ENCODE measurements at places on chromosomes 4 and X.
A peak's percentile ranks its signal among the peaks of the same experiment; 100 is the strongest.

DNA sequence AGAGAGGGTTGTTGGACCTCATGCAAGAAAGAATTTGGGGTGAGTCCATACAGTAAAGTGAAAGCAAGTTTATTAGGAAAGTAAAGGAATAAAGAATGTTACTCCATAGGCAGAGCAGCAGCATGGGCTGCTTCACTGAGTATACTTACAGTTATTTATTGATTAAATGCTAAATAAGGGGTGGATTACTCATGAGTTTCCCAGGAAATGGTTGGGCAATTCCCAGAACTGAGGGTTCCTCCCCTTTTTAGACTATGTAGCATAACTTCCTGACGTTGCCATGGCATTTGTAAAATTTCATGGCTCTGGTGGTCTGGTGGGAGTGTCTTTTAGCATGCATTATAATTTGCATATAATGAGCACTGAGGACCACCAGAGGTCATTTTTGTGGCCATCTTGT is 16.7 kb downstream of the PPP4R3C start:
- no peak for DNase-seq

GRCh38 chr4:4856071-4857000 is 3.1 kb upstream of the MSX1 start:
- no peak for DNase-seq

DNA sequence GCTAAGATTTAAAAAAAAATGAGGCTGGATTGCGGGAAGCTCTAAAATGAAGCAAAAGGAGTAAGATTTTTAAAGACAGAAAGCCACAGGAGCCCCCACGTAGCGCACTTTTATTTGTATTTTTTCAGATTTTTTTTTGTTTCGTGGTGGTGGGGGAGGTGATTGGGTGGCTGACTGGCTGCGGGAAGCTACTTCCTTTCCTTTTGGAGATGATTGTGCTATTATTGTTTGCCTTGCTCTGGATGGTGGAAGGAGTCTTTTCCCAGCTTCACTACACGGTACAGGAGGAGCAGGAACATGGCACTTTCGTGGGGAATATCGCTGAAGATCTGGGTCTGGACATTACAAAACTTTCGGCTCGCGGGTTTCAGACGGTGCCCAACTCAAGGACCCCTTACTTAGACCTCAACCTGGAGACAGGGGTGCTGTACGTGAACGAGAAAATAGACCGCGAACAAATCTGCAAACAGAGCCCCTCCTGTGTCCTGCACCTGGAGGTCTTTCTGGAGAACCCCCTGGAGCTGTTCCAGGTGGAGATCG is 908 bp downstream of the PCDH10 start:
- no peak for DNase-seq

- DNase-seq = no peak
These were observed 69.8 kb downstream of the RBM47 start for GRCh38 chr4:40559585-40560465.

- DNase-seq = no peak
These were observed 22.3 kb upstream of the TMEM150C start for GRCh38 chr4:82583897-82584587.

DNA sequence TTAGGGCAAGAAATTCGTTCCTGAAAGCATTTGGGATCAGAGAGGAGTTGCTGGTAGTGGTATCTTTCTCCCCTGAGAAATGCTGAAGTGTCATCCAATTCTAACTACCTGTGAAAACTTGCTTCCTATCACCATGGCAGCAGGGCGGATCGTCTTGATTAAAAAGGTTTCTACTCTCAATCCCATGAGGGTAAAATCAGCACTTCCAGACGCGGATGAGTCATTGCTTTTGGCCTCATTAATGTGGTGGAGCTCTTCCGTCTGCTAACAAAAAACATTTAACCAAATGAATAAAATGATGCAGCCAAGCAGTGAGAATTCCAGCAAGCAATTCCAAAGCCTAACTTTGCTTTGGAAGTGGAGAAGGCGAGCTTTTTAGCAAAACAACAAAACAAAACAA is 325.6 kb downstream of the CAMK2D start:
- DNase-seq = peak; percentile 4

DNA sequence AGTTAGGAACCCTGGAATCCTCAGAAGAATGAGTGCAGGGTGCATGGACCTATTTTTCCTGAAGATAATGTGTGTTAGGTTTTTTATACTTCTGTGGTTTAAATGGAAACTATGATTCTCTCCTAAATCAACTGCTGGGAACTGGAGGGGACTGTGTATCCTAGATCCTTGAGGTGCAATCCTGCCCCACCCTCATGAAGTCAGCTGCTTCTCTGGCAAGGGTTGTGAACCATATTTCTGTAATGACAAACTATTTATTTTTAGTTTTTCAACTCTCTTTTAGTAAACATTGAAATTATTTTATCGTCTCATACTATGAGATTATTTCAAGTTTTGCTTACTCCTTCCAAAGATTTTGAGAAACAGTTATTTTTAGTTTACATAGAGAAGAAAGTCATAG is 25.8 kb upstream of the VEGFC start:
- no peak for DNase-seq

DNA sequence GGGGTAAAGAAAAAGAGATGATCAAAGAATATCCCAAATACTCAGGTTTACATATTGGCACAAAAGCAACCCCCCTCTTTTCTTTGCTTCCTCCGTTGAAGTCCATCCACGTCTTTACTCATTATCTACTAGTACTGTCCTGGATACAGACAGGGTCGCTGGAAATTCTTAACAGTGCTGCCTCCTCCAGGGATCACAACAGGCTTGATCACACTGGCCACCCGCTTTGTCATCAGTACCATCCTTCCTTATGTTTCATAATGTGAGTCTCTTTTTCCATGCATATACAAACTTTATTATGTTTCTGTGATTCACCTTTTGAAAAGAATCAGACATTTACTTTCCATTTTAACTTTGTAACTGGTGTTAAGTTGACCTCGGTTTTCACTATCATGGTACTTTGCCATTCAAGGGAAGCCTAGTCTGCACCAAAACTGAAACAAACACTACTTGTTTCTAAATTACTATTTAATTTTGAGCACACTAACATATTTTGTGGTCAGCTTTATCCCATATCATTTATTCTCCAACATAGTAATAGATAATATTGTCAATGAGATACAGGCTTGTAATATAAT is 387.5 kb upstream of the PPP1R2C start:
- no peak for DNase-seq

DNA sequence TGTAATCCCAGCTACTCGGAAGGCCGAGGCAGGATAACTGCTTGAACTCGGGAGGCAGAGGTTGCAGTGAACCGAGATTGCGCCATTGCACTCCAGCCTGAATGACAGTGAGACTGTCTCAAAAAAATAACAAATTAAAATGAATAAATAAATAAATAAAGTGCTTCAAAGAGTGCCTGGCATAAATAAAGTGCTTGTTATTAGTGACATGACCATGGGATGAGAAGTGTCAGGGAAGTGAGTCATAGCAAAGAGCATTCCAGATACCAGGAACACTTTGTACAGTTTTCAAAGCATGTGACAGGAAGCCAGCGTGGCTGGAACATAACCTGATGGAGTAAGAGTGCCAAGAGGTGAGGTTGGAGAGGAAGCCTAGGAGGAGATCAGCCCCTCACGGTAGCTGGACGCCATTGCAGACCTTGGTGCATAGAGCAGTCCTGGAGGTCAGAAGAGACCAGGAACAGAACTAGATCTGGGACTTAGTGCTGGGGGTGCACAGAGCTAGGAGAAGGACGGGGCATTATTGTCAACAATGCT is 6.0 kb upstream of the WDR13 start:
- no peak for DNase-seq

GRCh38 chrX:135389243-135389642 is 32.5 kb upstream of the SMIM10L2A start:
- no peak for DNase-seq

- DNase-seq = peak; percentile 39
These were observed 171.0 kb upstream of the PPP1R2C start for GRCh38 chrX:42948723-42949657.

DNA sequence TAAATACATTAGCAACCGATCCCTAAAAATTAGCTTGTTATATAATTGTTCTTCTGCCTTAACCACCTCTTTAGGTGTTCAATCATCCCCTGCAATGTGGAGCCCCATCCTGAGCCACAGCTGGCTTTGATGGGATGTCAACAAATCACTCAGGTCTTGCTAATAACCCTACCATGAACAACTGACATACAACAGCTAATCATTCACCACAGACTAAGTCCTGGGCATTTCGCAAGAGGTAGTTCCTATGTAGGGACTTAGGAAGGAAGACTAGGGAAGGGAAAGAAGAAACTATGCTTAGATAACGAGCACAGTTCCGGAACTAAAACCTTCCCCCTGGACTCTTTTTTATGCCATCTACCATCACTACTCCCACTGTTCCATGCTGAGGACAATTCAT is 63.6 kb upstream of the PTCHD1 start:
- DNase-seq = no peak

GRCh38 chrX:132001127-132001526 is 22.0 kb upstream of the STK26 start:
- DNase-seq = peak; percentile 26

GRCh38 chrX:111123606-111124179 is 27.7 kb downstream of the PAK3 start:
- DNase-seq = no peak

- DNase-seq = no peak
These were observed 247.2 kb downstream of the HNRNPD start for GRCh38 chr4:82126512-82127040.

GRCh38 chr4:55055529-55055928 is 69.9 kb downstream of the KDR start:
- DNase-seq = no peak

DNA sequence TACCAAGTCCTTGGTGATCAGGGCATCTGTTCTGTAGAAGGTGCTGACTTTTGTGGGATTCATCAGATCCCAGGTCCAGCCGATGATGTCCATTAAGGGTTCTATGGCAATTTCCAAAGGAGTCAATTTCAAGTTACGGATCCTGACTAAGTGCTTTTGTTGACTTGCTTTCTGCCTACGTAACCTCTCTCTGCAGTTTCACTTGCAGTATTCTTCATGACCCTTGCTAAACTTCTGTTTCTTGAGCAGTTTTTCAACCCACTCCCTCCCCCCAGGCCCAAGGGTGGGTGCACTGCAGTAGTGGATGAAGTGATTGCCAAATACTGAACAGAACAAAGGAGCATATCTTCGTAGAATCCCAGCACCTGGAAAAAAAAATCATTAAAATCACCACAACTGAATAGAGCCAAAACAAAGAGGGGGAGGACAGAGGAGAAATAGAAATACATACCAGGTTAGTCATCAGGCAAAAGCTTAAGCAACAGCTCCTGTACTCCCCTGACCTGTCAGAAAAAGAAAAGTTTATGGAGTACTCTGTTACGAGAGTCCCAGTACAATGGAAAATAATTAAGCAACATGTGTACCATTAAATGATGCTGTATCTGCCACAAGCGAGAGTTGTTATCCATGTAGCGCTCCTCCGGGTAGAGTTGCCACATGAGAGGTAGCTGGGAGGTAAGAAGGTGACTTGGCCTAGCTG is 5.8 kb downstream of the CMC4 start:
- no peak for DNase-seq

GRCh38 chrX:132958091-132958703 is at the start of gene HS6ST2:
Gene HS6ST2, minus strand, starts transcription at chrX:132958629.
- no peak for DNase-seq

DNA sequence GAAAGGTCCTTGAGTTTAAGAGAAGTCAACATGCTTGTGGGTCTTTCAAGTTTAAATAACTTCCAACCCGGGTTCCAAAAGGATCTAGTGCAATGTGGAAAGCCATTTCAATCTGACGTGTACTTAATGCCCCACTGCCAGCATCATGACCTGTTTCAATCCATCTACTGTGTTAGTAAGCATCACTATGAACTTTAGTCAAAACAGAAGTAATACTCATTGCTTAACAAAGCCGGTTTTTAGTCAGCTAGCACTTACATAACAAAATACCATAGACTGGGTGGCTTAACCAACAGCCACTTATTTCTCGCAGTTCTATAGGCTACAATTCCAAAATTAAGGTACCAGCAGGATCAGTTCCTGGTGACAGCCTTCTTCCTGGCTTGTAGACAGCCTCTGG is 677.5 kb downstream of the DMD start:
- DNase-seq = no peak

DNA sequence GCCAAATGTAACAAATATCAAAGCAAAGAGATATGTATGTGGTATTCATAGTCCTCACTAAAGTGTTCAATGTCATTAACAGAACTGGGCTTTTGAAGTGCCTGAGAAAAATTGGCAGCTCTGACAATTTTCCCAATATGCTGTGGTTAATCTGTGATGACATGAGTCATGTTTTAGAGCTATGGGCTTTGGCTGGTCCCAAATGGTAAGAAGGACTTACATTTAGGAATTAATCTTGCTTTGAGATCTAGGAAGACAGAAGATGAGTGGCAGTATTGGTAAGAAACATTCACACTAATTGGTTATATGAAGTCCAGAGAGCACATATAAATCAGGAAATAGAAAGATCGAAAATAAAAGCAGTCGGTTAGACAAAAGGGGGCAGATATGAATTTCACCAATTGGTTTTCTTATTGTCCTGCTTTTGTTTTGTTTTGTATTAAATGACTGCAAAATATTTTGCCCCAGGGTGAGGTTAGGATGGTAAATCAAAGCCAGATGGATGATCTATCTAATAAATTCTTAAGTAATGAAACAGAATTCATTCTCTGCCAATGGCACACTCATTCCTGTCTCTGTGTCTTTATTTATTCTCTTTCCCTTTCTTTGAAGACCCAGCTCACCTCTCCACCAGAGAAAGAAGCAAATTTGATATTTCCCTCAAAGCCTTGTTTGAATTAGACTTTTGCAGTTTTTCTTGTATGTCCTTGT is 993.1 kb downstream of the RPA4 start:
- DNase-seq = no peak

DNA sequence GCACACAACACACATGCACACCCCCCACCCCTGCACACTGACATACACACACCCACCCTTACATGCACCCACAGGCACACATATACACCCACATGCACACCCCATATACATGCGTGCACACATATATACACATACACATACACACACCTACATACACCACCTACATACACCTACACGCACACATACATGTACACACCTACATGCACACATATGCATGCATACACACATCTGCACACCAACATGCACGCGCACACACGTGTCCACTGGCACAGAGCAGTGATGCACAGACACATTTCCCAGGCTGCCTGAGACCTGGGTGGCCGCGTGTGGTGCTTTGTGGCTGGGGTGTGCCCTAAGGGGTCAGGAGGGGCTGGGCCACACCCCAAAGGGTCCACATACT is 31.7 kb downstream of the FGFRL1 start:
- DNase-seq = no peak

- no peak for DNase-seq
These were observed 34.9 kb upstream of the ANXA10 start for GRCh38 chr4:168057412-168057811.

GRCh38 chr4:10098780-10099160 is 17.8 kb downstream of the WDR1 start:
- peak; percentile 35 for DNase-seq

DNA sequence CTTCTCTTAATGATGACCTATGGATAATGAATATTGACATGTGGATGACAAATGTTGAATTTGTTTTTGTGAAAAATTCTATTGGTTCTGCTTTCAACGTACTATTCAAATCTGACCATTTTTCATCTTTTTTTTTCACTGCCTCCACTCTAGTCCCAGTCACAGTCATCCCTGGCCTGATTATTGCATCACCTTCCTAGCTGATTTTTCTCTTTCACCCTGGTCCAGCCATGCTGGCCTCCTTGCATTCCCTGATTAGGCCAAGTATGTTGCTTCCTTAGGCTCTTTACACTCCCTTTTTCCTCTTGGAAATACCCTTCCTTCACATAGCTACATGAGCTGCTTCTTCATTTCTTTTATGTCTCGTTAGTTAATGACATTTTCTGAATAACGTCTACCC is 58.1 kb upstream of the MAP9 start:
- DNase-seq = no peak
